ENCODE measurements at places on chromosomes 16 and 17.

- DNase-seq, result no peak
Observed at GRCh38 chr17:58534331-58534730, 19.9 kb upstream of the MTMR4 start.

- no peak for DNase-seq
Observed at GRCh38 chr16:8901320-8901861, 19.2 kb downstream of the LITAFD start.

DNA sequence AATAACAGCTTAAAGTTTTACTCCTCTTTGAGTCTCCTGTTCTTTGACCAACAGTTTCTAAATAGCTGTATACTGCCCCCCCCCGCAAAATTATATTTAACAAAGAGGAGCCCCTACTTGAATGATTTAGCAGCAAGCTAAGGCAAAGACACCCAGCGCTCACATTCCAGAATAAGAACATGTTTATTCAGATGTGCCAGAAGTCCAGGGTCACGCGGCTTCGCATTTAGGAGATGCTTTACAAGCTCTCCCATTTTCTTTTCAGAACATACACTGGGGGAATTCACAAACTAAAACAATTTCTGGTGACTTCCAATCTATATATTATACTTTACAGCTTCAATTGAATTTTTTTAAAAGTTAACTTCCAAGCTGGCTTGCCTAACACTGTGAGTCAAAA is 5.3 kb downstream of the PLD6 start:
- DNase-seq, result no peak

- peak; percentile 33 for DNase-seq
Observed at GRCh38 chr17:7261379-7262191, 693 bp downstream of the CLDN7 start.

- no peak for DNase-seq
Observed at GRCh38 chr16:17847234-17847795, 376.6 kb upstream of the XYLT1 start.

GRCh38 chr16:62549875-62550274 is 513.6 kb upstream of the CDH8 start:
- DNase-seq, result no peak

DNA sequence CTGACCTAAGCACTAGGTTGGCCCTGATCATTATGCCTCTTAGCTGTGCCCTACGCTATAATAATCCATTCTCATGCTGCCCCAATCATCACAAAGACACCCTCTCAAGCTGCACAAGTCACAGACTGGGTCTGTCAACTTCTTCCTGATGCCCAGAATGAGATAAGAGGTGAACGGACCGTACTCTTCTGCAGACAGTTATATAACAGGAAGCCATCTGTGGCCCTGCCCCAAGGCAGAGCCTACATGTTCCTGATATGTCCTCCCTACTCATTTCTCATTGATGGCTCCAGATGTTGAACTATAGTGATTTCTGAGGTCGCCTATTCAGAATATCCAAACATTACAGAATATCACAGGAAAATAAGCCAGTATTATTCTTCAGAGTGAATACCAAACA is 471.6 kb upstream of the ERCC4 start:
- DNase-seq, result no peak

DNA sequence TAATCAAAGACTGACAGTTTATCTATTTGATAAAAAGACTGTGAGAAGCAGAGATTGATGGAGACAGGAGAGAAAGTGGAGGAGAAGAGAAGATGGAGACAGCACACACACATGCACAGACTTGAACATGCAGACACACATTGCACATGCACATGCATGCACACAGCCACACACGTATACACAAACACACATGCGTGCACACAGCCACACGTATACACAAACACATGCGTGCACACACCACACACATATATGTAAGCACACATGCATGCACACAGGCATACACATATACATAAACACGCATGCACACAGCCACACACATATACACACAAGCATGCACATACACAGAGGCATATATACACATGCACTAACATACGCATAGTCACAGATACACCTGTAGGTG is 313.4 kb downstream of the HAPSTR1 start:
- no peak for DNase-seq

DNA sequence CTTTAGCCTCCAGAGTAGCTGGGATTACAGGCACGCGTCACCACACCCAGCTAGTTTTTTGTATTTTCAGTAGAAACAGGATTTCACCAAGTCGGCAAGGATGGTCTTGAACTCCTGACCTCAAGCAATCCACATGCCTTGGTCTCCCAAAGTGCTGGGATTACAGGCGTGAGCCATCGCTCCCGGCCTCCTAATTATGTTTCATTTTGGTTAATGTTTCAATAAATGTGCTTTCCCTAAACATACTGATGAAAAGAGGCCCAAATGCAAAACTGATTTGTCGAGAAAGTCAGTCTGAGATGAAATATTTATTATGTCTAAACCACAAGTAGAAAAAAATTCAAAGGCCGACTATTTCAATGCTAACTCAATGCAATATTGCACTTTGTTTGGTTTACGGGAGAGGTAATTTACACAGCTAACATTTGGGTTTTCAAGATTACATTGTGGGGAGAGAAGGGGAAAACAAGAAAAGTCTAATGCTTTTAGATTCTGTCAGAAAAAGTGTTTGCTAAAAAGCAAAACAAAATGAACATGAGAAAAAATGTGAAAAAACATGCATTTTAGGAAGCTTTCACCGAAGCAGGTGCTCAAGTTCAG is 9.8 kb downstream of the STAT3 start:
- DNase-seq, result no peak

- no peak for DNase-seq
Observed at GRCh38 chr17:72538901-72539352, 418.1 kb downstream of the SOX9 start.

GRCh38 chr16:12082226-12082887 is 105.8 kb downstream of the SNX29 start:
- DNase-seq, result no peak

- DNase-seq, result no peak
Observed at GRCh38 chr17:44935116-44935515, 12.5 kb downstream of the KIF18B start.

- no peak for DNase-seq
Observed at GRCh38 chr16:86165479-86165878, 266.5 kb downstream of the IRF8 start.

GRCh38 chr16:70749681-70750601 is 51.0 kb downstream of the VAC14 start:
- DNase-seq, result peak; percentile 29

DNA sequence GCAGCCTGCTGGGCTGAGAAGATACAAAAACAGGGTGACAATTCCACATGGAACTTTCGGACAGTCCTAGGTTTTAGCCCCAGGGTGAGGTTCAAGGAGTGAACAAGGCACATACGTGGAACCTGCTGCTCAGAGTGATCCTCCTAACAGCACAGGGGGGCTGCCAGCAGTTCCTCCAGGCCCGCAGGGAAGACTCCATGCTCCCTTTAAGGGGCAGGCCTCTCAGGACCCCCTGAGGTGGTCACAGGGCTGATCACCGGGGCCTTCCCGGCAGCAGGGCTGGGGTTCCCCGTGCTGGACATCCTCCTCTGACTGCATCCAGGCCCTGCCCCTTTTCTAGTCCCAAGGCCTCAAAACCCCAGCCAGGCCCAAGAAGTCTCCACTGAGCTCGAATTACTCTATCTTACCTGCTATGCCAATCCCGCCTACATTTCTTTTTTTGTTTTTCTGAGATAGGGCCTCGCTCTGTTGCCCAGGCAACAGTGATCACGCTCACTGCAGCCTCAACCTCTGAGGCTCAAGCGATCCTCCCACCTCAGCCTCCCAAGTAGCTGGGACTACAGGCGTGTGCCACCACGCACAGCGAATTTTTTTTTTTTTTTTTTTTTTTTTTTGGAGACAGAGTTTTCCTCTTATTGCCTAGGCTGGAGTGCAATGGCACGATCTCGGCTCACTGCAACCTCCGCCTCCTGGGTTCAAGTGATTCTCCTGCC is 10.4 kb downstream of the CANT1 start:
- no peak for DNase-seq

GRCh38 chr16:85894266-85894665 is 4.7 kb upstream of the IRF8 start:
- DNase-seq, result peak; percentile 0

GRCh38 chr17:59093145-59093701 is 13.5 kb downstream of the TRIM37 start:
- DNase-seq, result no peak

- DNase-seq, result no peak
Observed at GRCh38 chr16:75868636-75869632, 142.6 kb upstream of the CPHXL start.

GRCh38 chr17:33647956-33648355 is 354.9 kb upstream of the ASIC2 start:
- DNase-seq, result no peak

DNA sequence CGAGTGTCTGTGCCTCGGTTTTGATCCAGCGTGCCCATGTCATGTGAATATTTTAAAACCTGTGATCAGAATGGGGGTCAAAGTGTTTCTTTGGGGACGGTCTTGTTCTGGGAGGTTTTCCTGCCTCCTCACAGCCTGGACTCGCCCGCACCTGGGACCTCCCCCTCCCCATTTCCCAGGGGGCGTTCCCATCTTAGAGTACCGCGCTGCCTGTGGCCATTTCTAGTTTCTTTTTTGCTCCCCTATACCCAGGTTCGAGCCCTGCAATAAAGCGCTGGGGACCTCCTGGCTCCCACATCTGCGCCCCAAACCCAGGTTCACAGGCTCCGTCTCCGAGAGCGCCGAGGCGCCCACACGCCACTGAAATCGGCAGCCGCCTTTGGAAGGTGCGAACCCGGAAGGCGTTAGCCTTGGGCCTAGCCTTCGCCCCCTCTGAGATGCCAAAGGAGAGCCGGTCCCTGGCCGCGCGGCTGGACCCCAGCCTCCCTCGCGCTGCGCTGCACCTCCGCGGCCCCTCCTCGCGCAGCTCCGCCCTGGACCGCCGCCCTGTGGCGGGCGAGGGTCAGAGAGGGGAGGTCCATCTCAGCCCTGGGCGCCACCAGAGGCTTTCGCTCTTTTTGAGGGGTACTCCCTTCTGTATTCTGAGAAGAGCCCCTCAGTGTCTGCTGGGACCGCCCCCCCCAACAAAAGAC is 1.7 kb downstream of the KCNJ12 start:
- no peak for DNase-seq

Data from NCI-H69 (cell line).